ENCODE measurements at places on chromosomes 5 and 9.

DNA sequence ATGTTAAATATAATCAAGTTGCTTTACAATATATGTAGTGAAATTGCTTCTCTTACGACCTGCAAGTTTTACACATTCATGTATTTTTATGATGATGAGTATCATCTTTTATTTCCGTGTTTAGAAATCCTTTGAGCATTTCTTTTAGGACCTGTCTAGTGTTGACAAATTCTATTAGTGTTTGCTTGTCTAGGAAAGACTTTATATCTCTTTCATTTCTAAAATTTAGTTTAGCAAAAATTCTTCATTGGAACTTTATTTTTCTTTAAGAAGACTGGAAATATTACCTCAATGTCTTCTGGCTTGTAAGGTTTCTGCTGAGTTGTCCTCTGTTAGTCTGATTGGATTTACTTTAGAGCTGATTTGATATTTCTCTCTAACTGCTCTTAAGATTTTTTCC lies 920.9 kb upstream of the CTNND2 start:
- no peak for DNase-seq

GRCh38 chr5:154646745-154647113 lies 108.4 kb upstream of the LARP1 start:
- DNase-seq, result no peak

DNA sequence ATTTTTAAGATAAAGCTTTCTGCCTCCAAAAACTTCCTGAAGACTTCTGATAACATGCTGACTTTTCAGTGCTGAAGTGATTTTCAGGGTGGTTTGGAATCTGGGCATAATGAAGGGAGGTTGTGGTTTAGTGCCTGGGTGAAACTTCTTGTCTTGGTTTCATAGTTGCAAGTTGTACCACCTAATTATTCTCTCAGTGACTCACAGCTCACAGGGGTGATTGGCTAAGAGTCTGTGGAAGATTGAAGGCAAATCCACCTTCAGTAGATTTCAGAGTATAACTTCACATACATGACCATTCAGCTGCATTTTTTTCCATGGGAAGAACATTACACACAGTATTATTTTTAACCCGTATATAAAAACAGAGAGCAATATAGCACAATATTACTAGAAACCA lies 199.9 kb downstream of the PTTG1 start:
- DNase-seq, result no peak

- no peak for DNase-seq
These were observed 660.3 kb downstream of the ISL1 start for GRCh38 chr5:52043543-52043942.

DNA sequence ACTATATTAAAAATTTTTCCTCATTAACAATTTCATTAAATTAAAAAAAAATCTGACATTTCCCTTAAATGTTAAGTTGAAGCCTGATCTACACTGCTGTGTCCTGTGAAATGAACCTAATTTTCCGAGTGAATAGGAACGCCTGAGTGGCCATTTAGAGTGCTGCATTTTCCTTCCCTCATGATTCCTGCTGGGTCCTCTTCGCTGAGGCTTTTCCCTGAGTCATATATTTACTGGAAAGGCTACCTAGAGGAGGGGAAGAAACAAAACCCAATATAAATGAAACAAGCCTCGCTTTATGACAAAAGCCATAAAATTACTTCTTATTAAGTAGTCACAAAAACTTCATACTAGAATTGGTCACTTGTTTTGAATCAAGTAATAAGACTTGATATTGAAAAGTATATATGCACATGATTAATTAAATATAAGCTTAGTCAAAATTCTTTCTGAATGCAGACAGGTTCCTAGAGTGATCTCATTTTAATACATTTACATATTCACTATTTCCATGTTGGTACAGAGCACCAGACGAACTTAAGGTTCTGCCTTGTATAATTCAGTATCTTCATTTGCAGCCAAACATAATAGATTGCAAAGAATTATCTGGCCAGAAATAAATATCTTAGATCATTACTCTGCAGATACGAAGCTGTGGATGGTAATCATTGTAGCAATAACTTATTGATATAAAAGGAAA lies 6.3 kb upstream of the ISCA1 start:
- no peak for DNase-seq

GRCh38 chr9:114000063-114000454 lies 78.0 kb downstream of the AMBP start:
- DNase-seq, result no peak

GRCh38 chr9:131361202-131361833 lies 32.6 kb upstream of the PRRC2B start:
- no peak for DNase-seq

DNA sequence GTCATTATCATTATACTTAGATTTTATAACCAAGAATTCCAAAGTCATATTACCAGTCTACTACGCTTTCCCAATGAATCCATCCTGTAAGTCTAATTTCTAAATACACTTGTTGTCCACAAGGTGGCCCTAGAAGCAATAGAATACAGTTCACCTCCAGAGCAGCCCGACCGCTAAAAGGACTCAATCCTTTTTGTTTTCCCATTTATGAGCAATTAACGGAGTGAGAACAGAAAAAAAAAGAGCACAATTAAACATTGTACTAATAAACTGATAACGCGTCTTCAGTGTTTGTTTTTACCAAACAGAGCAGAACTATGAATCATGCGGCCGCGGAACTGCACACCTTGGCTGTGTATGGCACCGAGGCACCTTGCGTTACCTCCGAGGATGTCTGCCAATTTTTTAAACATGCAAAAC lies 160.7 kb upstream of the DAPK1 start:
- peak; percentile 46 for DNase-seq

DNA sequence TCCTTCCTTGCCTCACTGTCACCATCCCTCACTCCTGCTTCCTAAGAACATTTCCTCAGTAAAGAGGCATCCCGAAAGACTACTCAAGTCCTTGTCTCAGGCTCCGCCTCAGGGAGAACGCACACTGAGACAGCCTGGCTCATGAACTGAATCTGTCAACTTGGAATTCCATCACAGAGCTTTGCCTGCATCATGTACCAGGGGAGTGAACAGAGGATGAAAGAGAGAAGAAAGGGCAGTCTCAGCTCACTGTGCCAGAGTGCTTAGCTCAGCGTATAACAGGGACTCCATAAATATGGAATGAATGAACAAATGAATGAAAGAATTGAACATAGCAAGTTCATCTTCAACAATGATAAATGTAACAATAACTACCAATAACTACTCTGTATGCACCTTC lies 68.7 kb upstream of the SLC1A3 start:
- DNase-seq, result no peak

DNA sequence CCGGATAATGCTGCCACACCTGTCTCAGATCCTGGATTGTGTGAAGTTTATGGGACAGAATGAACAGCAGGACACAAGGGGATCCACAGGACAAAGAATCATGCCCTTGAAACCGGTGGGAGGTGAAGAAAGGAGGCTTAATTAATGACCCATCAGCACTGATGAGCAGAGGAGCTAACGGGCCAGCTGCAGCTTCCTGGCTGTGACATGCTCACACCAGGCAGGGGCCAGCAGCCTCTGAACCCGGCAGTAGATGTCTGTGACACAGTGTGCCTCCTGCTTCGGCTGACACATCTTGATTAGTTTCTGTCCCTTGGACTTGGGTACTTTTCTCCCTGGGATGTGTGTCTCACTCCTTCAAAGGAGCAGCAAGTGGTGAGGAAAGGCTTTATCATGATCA lies 328.8 kb upstream of the BRINP1 start:
- no peak for DNase-seq

DNA sequence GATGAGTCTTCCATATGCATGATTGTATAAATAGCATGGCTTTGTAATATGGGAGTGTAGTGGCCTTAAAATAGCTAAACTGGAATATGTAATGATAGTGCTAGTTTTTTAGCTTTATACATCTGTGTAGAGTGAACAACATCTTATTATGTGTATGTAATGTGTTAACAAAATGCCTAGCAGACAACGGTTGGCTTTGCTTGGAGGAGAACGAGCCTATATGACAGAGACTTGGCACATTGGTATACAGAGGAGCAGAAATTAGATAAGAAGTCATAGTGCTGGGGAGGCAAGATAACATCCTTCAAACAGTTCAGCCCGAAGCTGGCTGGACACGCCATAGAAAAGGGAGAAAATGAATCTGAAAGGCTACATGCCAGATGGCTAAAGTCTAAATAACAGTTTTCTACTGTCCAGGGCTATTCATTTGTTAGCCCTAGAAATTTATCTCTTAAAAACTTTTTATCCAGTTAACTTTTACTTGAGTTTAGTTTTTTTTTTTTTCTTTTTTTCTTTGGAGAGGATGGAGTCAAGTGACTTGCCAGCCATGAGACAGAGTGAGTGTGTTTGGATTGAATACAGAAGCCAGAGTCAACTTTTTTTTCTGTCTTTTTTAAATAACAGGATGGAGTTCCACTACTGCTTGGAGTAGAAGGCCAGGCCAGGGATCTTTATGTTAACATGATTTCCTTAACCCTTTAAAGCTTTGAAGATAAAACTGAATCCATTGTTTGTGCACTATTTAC lies 214.4 kb upstream of the ACTBL2 start:
- DNase-seq, result peak; percentile 6

DNA sequence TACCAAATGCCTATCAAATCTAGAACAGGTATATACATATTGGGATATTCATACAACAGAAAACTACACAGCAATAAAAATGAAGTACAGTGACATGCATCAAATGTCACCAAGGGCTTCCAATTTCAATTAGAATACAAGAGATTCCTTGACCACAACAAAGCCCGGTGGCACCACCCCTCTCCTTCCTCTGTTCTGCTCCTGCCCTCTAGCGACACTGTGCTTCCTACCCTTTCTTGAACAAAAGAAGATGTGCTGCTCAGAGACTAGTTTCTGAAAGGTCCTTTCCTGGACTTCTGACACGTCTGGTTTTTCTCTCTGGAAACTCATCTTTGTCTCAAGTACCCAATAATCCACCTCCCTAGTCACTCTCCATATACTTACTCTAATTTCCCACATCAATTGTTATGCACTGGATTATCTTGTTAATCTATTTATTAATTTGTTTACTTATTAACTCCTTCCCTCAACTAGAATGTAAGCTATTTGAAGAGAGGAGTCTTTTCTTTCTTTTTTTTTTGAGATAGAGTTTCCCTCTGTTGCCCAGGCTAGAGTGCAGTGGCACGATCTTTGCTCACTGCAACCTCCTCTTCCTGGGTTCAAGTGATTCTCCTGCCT lies 70.4 kb upstream of the CTSV start:
- peak; percentile 65 for DNase-seq

GRCh38 chr9:68961587-68961986 lies 52.3 kb downstream of the PRKACG start:
- no peak for DNase-seq

DNA sequence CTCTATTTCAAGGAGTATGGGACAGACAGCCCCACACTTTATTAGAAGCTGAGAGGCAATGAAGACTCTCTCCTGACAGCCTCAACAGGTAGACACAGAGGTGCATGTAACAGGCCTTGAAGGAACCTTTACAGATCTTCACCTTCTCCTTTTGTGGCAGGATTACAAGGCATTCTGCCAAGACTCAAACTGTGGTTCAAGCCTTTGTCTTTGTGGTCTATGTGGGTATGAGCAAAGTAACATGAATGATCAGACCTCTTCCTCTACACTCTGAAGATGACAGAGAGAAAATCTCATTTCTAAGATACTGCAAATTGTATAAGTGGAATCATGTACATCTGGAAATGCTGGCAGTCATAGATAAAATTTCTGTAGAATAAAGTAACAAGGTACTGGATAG lies 346.9 kb downstream of the CDH9 start:
- DNase-seq, result no peak

DNA sequence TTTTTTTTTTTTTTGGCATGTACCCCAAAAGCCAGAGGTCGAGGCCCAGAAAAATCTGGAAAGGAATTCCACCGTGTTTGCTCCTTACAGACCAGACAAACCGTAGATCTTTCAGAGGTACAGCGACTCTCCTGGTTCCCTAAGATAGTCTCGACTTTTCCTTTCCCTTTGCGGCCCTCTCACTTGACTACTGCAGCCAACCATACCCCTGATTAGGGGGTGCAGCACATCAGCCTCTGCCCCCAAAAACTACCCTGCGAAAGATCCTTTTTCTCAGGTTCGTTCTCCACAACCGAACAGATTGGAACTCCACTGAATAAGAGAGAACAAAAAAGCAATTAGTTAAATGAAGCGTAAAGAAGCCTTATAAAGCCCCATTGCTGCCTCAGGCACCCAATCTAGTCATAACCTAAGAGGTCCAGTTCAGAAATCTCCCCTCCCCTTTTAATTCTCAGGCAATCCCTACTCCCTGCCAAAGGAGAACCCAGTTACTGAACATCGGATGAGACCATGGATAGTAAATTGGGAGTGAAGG lies 379 bp upstream of the TICAM2 start:
- DNase-seq, result no peak

GRCh38 chr5:173625261-173625660 lies 8.8 kb upstream of the BOD1 start:
- DNase-seq, result no peak

GRCh38 chr5:132471151-132471907 lies 19.2 kb downstream of the IRF1 start:
- DNase-seq, result peak; percentile 45

DNA sequence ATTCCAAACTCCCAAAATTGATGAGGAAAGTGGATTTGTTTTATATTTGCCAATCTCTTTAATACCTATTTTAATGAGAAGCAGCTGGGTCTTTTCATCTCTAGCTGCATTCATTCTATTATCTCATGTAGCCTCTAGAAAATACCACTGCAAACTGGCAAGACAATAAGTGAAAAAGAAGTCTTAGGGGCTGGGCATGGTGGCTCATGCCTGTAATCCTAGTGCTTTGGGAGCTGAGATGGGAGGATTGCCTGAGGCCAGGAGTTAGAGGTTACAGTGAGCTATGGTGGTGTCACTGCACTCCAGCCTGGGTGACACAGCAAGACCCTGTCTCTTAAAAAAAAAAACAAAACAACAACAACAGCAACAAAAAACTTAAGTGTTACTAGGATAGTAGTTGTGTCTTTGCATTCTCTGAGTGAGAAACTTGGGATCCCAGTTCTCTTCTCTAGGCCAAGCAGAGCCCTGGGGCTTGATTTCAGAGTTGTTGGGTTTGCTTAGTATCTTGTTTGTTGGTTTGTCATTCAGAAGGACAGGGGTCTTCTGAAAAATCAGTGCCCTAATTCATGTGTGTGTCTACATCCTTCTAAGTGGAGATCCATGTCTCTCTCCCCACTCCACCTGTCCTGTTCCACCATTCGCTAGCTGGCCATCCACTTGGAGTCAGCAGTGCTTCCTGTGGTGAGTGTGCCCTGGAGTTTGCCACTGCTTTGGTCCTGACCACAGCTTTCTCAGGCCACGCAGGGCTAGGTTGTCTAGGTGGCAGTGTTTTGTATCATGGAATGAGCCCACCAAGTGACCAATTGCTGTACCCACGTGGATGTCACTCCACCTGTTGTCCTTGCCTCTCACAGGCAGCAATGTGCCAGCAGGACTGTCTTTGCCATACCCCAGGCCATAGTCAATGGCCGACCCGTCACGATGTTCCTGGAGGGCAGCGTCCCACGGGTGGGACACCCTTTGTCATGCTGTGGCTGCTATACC lies 19.5 kb downstream of the MARCHF6 start:
- DNase-seq, result no peak

All from adrenal gland (tissue), 19 donors.